Activated naive CD4-positive, alpha-beta T cell treated with anti-CD3 and anti-CD28 coated beads, Interleukin-2, amount 10 ng/mL, durations not matched to agents 7 days and 5 days (primary cell): ENCODE measurements at places on chromosomes 5 and 9.
A peak's percentile ranks its signal among the peaks of the same experiment; 100 is the strongest.

DNA sequence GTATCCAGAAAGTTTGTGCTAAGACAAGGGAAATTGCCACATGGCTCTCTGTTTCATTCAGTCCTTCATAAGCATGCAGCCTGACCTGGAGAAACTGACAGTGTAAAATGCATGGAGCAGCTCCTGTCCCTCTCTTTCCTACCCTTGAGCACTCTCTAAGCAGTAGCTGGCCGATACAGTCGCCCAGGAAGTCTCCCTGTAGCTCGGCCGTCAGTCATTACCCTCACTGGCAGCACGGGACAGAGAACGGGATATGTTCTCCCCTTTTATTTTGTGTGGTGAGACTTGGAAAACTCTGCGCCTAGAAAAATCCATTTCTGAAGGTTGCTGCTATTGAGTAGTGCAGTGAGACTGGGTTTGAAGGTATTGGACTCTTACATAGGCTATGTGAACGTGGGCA, 56.8 kb upstream of the KCNMB1 start:
- no peak for DNase-seq

DNA sequence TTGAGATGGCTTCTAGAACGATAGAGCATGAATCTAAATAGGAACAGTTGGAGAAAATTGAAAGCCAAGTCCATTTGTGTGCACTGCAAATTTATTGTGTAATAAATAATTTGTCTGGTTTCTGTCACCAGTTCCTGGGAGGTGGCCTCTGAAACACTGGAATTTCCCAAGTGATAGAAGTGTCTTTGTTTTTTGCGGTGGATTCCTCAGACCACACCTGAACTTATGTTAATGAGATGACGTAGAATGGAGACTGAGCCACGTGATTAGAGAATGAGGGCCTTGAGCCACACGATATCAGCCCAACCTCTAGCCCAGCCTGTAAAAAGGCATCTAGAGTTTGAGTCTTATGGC, 105.1 kb downstream of the MSX2 start:
- DNase-seq = no peak

GRCh38 chr9:36415822-36416525, 15.9 kb upstream of the RNF38 start:
- DNase-seq = no peak

GRCh38 chr5:177362610-177363507, 5.1 kb downstream of the RGS14 start:
- DNase-seq = peak; percentile 73

- no peak for DNase-seq
Measured at GRCh38 chr5:168829044-168829443, 249.9 kb upstream of the PANK3 start.

DNA sequence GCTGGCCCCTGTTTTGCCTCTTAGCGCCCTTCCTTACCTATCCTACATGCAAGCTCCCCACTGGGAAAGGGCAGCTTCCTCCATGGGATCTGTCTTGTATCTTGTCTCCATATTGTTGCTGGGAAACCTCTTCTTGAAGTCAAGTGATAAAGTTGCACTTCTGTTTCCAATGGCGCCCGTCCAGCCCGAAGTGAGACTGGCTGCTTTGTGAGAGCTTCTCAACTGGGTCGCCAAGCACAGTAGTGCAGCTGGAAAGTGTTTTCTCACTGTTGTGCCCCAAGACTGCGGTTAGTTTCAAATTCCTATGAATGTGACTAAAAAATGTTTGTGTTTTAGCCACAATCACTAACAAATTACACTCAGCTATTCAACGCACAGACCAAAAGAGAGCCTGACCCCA, 506.6 kb upstream of the MPDZ start:
- DNase-seq = no peak

GRCh38 chr5:20524991-20525529, 537.1 kb upstream of the CDH18 start:
- no peak for DNase-seq

GRCh38 chr9:23779220-23779619, 46.8 kb downstream of the ELAVL2 start:
- no peak for DNase-seq

- no peak for DNase-seq
Measured at GRCh38 chr5:101136454-101136853, 233.4 kb upstream of the ST8SIA4 start.

- DNase-seq = no peak
Measured at GRCh38 chr9:72743836-72744235, 209.0 kb downstream of the ALDH1A1 start.

- DNase-seq = no peak
Measured at GRCh38 chr5:36599986-36600779, 6.2 kb upstream of the SLC1A3 start.

DNA sequence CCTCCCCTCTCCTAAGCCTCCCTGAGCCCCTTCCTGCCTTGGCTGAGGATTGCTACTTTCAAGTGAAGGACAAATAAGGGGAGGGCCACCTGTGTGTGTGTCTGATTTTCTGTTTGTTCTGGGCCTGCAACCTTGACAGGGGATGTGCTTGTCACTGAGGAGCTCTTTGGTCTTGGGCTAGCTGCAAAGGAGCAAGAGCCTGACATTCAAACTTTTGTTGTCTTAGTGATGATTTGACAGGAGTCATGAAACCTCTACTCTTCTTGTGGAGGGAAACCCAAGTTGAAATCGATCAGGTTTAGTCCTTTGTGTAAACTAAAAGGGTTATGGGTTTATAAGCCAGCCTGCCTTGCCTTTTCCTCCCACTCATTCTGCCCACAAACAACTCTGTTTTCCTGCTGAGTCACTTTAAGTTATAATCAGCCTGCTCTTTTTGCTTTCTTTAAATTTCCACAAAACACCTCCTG, 16.9 kb downstream of the CLTA start:
- DNase-seq = no peak
